ENCODE measurements at places on chromosomes 11 and 22.
A peak's percentile ranks its signal among the peaks of the same experiment; 100 is the strongest.

DNA sequence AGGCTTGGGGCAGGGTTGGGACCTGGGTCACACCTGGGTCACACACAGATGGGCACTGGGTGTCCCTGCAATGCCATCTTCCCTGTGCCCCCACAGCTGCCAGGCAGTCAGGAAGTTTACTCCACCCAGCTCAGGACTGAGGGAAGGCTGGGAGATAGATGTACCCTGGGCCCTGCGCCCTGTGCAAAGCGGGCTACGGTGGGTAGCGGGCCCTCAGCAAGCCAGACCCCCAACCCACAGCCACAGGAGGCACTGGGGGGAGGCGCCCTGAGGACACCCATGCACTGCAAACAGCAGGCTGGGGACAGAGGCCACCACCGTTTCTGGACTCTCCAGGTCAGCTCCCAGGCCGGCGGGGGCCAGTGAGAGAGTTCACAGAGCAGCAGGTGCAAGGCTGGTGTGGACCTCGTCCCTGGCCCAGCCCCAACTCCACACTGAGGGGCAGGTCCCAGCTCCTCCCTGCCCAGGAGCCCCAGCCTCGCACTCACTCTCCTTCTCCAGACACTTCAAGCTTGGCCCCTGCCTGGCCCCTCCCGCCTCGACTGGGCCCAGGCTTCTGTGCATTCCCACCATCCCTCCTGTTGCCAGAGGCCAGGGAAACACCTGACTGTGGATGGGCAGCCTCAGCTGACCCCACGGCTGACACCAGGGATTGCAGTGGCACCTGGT, 4.9 kb downstream of the DUSP8 start:
- no peak for DNase-seq

DNA sequence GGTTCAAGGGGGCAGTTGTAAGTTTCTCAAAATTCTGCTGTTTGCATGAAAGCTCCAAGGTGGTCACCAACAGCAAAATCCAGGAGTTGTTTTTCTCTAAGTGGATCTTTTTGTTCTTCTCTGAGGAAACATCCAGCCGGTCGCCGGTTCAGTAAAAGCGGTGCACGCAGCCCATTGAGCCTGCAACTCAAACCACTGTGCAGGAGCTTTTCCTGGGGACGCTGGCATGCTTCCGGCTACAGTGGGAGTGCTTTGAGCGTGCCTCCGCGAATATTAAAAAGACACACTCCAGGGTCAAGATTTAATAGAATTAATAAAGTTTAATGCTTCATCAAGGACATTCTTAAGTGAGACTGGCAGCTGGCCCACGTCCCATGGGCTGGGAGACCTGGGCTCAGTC, 25.4 kb downstream of the IGF2 start:
- no peak for DNase-seq

GRCh38 chr11:46352063-46352841, 5.0 kb downstream of the DGKZ start:
- peak; percentile 31 for DNase-seq

GRCh38 chr11:45470151-45470793, 184.1 kb upstream of the SYT13 start:
- no peak for DNase-seq

GRCh38 chr11:130549393-130549999, 101.1 kb downstream of the ADAMTS15 start:
- DNase-seq = no peak

DNA sequence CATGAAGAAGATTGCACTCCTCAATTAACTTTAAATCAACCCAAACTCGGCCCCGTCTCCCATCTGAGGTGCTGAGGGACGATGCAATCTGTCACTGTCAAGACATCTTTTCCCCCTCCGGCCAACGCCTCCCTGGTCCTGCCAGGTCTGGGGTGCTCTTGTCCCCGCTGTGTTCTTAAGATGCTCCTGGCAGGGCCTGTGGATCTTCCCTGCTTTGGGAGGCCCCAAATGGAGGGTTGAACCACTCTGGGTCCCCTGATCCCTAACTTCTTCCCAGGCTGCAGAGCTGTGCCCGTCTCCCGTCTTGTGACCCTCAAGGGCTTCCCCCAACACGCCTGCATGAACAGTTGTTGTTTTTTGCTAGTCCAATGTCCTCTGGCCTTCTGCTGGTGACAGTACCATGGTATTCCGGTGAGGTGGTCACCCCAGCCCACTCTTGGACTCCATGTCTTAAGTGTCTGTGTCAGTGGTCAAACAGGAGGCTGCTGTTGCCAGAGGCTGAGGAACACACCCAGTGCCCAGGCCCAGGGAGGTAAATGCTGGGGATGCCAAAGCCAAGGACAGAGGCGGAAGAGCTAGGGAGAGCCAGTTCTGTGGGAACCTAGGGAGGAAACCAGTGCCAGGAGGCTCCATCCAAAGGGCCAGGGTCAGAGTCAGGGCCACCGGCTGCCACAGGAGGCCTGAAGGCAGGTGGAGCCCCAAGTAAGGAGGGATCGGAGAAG, 70.6 kb upstream of the SHANK2 start:
- DNase-seq = no peak

- DNase-seq = no peak
These were observed 15.7 kb upstream of the IL10RA start for GRCh38 chr11:117970400-117971024.

DNA sequence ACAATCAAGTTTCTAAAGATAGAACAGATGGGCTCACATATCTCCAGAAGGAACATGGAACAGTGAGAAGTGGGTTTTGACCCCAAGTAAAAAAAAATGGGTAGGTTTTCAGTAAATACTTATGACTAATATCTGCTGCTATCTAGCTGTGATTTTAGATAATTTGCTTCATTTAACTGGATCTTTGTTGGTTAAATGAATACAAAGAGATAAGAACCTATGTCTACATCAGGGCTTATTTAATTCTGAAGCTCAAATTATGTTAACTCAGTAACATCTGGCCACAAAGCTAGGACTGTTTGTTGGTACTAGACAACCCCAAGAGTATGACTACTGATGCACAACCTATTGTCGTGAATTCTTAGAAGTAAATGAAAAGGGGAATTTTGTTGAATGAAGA, 144.4 kb upstream of the SESN3 start:
- no peak for DNase-seq

- DNase-seq = no peak
These were observed 1.7 kb upstream of the IGSF22 start for GRCh38 chr11:18727479-18728236.

DNA sequence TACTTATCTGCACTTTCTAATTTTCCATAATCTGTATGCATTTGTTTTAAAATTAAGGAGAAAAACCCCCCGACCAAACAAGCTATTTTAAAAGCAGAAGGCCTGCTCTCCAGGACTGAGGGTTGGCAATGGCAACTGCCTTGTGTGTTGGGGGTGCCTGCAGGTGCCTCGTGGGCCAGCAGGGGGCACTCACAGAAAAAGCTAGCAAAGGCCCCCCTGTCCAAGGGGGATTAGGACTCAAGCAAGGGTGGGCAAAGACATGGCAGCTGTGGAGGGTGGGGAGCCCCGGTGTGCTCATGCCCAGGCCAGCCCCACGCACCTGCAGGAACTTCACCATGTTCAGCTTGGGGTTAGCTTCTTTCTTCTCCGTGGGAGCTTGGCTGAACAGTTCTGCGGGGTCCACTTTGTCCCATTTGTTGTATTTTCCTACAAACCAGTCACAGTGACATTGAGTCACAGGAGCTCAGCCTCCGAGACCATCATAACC, 10.3 kb downstream of the TOP3B start:
- peak; percentile 1 for DNase-seq

DNA sequence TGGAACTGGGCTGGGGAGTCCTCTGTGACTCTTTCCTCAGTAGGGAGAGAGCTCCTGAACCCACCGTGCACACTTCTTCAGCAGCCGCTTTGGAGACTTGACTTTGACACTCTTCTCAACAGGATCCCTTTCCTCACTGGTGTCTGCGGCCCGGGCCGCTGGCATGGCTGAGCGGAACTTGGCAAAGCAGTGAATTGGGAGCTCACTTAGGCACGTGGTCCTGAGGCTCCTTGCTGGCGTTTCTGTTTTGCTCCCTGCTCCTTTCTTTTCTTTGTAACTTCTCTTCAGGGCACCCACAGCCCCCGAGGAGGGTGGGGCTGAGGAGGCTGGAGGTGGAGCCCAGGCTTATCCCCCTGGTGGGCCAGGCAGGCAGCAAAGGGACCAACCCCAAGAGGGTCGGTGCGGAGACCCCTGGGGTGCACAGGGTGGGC, 8.4 kb upstream of the KCNQ1OT1 start:
- no peak for DNase-seq

GRCh38 chr11:73365352-73366264, 10.6 kb upstream of the RELT start:
- DNase-seq = no peak

GRCh38 chr11:27838674-27839073, 138.4 kb upstream of the BDNF start:
- no peak for DNase-seq

- DNase-seq = peak; percentile 27
These were observed 16.2 kb downstream of the PIWIL3 start for GRCh38 chr22:24758164-24758799.

DNA sequence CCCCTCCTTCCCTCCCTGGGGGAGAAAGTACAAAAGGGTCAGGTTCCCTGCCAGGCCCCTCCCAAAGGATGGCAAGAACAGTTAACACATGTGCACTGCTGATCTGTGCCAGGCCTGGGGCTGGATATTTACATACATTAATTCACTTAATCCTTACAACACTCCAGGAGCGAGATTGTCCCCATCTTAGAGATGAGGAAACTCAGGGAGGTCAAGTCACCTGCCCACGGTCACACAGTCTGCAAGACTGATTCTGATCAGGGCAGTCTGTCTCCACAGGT, 36.5 kb downstream of the NECTIN1 start:
- DNase-seq = no peak

DNA sequence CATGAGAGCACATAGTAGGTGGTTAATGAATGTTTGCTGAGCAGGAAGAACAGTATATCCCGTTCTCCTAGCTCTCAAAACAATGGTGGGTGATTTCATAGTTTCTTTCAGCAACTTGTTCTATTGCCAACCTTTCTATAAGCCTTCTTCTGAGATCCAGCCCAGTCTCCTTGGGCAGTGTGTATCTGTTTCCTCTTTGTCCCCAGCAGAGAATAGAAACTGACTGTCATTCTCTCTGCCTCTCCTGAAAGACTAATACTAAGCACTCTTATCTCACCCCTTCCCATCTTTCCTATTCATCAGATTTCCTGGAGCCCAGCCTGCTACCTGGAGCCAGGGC, 272.9 kb downstream of the ST3GAL4 start:
- DNase-seq = no peak

GRCh38 chr11:128800871-128801417, 66.2 kb downstream of the KCNJ1 start:
- DNase-seq = no peak

GRCh38 chr11:67422891-67423290, 5.4 kb upstream of the RPS6KB2 start:
- DNase-seq = no peak

GRCh38 chr22:23609983-23610781, 21.9 kb downstream of the DRICH1 start:
- no peak for DNase-seq

DNA sequence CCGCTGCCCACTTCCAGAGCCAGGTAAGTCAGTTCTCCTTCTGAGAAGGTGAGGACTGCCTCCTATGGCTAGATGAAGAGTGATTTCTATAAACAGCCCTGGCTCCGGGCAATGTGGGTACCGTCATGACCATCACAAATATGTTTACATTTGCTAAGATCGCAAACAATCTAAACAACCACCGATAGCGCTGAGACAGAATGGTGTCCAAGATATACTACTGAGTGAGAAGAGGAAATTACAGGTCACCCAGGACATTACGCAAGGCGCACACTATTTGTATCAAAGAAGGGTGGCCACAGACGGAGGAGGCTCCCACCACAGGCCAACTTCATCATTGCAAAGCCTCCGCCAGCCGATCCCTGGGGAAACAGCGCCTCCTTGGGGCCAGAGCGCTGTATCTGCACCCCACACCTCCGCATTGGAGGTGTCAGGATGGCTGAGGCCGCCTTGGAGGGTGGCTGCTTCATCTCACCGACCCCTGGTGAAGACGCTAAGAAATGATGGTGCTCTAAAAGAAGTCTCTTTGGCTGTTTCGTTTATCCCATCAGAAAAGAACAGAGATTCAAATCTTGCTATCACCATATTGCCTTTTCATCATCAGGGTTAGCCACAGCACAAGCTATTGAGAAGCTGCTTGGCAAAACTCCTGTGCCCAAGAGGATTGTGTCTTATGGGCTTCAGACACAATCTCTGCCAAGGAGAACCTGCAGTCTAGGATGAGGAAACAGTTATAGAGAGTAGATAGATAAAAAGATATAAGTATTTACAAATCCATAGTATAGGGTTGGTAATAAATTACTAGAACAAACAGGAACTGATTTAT, 12.3 kb upstream of the ASRGL1 start:
- DNase-seq = peak; percentile 41

DNA sequence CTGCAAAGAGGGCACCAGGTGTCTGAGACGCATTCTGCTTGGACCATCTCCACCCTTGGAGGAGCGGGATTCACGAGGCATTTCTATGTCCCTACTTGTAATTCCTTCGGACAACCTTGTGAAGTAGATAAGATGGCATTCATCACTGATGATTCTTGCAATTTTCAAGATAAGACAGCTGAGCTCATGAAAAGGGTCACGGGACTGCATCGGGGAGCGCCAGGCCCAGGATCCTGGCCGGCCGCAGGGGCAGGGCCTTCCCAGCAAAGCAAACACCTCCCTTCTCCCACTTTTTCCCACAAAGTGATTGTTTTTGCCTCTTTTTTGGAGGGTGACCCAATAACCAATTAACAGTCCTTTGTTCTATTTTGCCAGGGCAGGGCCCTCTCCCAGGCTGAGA, 8.4 kb downstream of the LIF start:
- no peak for DNase-seq

DNA sequence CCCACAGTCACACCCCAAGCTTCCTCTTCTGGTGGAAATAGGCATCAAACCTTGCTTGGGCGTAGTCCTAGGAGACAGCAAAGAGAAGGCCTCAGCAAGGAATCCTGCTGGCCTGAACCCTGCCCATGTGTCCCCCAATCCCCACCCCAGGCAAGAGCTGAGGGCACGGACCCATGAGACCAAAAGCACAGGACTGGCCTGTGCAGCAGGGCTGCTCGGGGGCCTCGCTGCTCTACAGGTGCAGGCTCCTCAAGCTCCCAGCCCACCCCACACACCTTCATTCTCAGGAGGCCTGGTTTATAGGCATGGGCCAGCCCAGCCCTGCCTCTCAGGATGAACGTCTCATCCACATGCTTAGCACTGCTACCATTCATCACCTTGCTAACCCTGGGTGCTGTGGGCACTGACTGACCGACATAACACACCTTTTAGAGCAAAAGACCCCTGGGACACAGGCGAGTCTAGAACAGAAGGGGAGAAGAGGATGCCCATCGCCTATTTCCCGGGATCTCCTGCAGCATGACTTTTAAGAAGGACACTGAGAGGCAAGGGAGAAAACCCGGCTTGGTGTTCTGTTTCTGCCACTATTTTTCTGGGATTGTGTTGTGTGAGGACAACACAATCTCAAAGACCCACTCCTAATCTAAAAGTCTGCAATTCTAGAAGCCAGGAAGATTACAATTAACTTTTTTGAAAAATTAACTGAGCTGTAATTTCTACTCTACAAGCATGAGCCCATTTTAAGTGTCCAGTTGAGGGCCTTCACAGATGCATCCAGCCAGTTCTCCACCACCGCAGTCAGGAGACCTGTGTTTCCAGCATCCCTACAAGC, 15.4 kb downstream of the TCIRG1 start:
- DNase-seq = no peak
